ENCODE measurements at places on chromosomes 4 and X.
A peak's percentile ranks its signal among the peaks of the same experiment; 100 is the strongest.

- DNase-seq: no peak
These were observed 2.1 kb upstream of the NSG1 start for GRCh38 chr4:4384837-4385236.

- DNase-seq: peak; percentile 11
These were observed 182.5 kb upstream of the INTU start for GRCh38 chr4:127450276-127450675.

GRCh38 chr4:76923619-76924357 is 25.8 kb upstream of the SEPTIN11 start:
- DNase-seq: no peak

DNA sequence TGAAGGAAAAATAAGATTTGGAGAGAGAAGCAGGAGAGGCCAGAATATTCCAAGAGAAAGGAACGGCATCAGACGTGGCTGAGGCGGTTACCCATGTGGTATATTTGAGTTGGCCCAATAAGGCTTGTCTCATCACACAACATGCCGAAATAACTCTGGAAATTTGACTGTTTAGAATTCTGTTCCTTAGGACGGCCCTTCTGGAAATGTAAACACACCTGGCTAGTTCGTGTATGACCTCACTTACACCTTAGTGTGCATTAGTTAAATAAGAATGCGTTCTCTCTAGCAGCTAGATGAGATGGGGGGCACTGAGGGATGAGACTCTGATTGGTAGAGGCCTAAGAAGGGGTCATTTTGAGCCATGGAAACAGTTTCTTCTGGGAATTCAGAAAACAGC is 33.2 kb upstream of the PLAC1 start:
- DNase-seq: no peak

- no peak for DNase-seq
These were observed 14.7 kb downstream of the FGFRL1 start for GRCh38 chr4:1026115-1026514.

GRCh38 chrX:82218361-82218760 is 1016.5 kb downstream of the SH3BGRL start:
- DNase-seq: peak; percentile 43

GRCh38 chrX:7062276-7062675 is 85.2 kb upstream of the STS start:
- DNase-seq: no peak

DNA sequence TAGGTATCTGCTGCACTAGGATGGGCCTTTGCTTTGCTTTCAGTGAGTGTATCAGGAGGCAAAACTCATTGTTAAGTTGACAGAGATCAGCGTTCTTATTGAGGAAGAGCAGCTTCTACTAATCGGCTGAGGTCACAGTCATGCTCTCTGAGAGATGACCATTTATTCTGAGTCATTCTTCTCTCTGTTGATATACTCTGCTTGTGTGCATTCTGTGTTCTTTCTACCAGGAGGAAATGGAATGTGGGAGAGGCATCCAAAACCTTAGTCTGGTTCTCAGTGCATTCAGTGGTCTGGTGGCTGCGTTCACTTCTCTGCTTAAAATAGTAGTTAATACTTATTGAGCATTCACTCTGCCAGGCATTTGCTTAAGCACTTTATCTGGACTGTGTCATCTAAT is 66.2 kb downstream of the RRAGB start:
- no peak for DNase-seq

DNA sequence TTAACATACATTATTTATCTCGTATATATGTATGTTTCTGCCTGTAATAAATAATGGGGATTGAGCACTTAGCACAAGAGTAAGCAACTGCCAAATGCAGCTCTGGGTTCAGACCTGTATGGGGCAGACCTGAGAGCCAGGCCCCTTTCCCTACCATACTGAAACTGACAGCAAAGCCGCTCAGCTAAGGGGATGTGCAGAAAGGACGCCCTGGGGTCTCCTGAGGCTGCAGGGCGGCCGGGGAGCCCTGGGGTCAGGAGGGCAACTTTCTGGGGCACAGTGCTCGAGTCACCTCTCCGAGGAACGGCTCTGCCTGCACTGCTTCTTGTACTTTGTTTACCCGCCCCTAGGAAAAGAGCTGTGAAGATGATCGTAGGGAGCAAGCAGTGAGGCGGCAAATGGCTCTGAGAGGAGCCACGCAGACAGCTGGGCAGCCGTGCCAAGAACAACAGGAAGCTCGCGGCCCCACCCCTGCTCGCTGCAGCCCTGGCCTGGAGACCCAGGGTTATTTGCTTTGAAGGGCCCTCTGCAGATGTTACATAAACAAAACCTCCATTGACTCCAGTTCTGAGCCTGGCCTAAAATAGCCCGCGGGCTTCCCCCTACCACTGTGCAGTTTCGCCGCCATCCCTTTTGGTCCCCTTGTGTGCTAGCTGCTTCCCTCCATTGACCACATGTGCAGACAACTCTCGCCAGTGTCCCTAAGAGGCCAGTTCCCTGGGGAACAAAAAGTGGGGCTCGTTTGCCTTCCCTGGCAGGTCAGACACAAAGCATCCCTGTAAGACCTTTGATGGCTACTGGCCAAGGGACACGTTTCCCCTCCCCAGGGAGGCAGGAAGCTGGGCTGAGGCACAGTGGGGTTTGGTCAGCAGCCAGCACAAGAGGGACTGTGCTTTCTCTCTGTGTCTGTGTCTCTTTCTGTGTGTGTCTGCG is 111.3 kb upstream of the LNX1 start:
- peak; percentile 88 for DNase-seq

- DNase-seq: no peak
These were observed 24.1 kb downstream of the ATP8A1 start for GRCh38 chr4:42632653-42633382.

GRCh38 chr4:7255488-7255881 is 63.1 kb downstream of the SORCS2 start:
- DNase-seq: no peak

GRCh38 chr4:108166441-108167315 is 2.1 kb downstream of the LEF1 start:
- no peak for DNase-seq

DNA sequence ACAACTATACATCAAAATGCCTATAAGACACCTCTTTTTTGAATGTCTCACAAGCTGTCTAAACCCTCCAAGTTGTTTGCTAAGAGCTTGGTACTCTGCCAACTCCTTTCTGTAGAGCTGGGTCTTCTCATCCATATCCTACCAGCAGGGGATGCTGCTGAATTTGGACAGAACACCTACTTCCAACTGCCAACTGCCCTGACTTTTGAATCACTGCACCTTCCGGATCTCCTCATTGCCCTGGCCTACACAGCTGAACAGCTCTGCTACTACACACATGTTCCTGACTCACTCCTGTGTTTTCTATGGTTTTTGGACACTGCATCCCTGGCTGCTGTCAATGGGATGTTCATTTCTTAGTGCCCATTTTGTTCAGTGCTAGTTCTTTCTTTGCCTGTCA is 18.7 kb downstream of the FAM184B start:
- no peak for DNase-seq

- no peak for DNase-seq
These were observed 18.5 kb downstream of the ACSL1 start for GRCh38 chr4:184807256-184807655.

DNA sequence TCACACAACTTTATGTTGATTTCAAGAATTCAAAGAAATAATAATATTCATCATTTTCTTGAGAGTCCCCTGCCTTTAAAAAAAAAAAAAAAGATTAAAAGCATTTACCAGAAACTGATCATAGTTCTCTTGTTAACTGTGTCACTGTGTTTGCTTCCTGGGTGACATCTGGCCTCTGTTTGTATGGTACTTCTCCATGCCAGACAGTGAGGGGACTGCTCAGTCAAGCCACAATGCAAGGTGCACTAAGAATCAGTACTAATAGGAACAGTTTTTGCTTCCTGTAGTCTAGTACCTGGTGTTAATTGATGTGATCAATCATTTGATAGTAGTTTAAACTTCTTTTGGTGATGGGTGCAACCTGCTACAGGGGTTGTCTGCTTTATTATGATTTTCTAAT is 77.5 kb downstream of the PHOX2B start:
- no peak for DNase-seq

- DNase-seq: no peak
These were observed 127.3 kb downstream of the CBR4 start for GRCh38 chr4:168882650-168883233.

- DNase-seq: peak; percentile 66
These were observed 273.9 kb downstream of the TLL1 start for GRCh38 chr4:166146806-166147540.

- DNase-seq: no peak
These were observed 231.0 kb downstream of the PRDM5 start for GRCh38 chr4:120691536-120691935.

- no peak for DNase-seq
These were observed 51.4 kb upstream of the MAP9 start for GRCh38 chr4:155428128-155428527.

DNA sequence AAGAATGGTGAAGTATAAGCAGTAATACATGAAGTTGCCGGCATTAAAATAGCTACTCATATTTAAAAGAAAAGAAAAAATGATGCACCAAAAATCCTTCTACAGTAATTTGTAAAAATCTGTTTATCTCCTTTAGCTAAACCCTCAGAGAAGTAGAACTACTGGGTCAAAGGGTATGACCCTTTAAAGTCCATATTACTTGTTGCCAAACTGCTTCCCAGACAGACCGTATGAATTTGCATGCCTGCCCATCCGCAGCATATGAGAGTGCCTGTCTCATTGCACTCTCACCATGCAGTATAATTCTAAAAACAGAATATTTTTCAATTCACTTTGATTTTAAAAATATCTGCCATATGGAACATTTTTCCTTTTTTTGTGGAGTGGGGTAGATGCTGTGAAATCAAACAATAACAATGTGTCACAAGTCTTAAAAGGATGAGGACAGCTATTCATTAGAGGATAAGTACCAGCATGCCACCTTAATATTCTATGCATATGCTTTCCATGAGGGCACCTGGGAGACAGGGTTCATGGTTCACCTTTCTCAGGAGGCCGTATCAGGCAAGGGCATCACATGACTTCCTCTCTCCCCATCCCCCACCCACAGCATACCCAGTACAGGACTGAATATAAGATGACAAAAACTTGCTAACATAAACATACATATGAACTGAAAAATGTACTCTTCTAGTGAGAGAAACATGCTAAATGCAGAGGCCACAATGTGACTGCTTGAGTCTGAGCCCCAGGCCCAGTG is 17.8 kb downstream of the ZDHHC9 start:
- no peak for DNase-seq

- no peak for DNase-seq
These were observed 14.4 kb upstream of the CYBB start for GRCh38 chrX:37765507-37765906.

DNA sequence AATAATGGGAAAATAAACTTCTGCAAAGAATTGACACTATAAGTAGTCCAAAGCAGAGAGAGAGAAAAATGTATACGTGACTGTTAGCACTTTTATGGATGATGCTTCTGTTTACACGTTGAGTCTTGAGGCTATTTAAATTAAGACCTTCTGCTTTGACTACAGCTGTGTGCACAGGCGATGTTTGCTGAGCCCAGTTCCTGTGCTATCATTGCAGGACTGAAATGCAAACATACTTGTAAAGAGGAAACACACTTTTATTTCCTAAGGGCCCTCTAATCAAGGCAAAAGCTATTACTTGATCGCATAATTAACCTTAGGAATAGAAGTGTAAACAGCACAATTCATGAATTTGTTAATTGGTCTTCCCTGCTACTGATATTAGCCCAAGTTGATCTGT is 226.9 kb downstream of the FBXW7 start:
- DNase-seq: peak; percentile 56

GRCh38 chr4:30380404-30380998 is 339.7 kb upstream of the PCDH7 start:
- peak; percentile 60 for DNase-seq

DNA sequence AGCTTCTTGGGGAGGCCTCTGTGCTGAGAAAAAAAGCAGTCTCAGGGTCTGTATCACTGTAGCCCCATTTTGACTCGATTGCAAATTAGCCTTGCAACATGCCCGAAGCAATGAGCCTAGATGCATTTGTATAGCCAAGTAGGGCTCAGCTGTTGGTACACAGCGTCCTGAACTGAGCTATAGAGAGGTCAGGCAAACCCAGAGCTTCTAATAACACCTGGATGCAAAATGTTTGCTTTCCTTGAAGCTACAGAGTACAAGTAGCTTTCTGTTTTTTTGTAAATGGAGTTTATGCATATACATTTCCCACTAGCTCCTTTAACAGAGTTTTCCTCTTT is 87.8 kb downstream of the PLAC1 start:
- no peak for DNase-seq

- no peak for DNase-seq
These were observed 37.2 kb downstream of the FHIP1A start for GRCh38 chr4:151446208-151446607.

DNA sequence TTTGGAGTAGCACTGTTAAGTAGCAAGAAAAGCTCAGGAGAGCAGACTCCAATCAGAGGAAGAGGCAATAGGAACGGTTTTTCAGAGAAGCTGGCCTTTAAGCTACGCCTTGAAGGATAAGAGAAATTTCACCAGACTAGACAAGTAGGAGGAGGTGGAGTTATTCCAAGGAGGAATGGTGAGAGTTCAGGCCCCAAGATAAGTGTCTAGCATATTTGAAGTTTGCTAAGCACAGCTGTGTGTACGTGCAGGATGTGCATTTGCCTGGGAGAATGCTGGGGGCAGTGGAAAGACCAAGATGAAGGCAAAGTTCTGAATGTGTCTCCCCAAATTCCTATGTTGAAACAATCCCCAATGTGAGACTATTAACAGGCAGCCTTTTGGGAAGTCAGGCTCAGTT is 91.6 kb downstream of the SOWAHB start:
- DNase-seq: no peak

GRCh38 chr4:115117651-115118050 is 4.2 kb upstream of the NDST4 start:
- DNase-seq: no peak

DNA sequence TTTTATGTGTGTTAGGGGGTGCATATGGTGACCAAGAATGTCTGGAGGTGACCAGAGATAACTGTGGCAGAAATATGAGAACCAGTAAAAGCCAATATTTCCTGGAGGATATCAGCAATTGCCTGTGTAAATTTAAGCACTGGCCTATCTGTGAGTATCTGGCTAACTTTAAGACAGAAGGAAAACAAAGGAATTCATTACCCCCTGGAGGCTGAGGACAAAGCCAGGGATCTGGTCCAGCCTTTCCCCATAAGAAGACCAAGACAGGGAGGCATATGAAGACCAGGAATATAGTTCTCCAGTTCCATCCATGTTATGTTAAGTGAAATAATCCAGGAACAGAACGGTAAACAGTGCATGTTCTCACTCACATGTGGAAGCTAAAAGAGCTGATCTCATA is 49.2 kb downstream of the MFAP3L start:
- no peak for DNase-seq

DNA sequence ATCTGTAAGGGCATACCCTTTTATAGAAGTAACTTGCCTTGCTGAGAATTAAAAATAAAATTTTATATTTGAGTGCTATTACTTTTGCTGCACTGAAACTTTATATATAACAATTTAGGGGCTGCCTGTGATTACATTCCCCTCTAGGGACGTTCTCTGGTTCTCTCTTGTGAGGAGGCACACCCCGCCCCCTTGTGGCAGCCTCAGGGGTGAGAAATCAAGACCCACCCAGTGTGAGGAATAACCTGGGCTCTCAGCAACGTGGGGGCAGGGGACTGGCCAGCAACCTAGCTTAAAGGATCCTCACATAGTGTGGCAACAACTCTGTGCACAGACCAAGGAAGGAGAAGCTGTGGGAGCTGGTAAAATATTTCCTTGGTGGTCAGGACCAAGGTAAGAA is 43.7 kb downstream of the MAGEA9 start:
- DNase-seq: no peak

- no peak for DNase-seq
These were observed 40.8 kb upstream of the GRPEL1 start for GRCh38 chr4:7108660-7109059.

- DNase-seq: no peak
These were observed 63.5 kb downstream of the EVC start for GRCh38 chr4:5774416-5775036.

GRCh38 chrX:18582910-18583493 is 88.9 kb downstream of the RS1 start:
- no peak for DNase-seq
